ENCODE measurements at places on chromosomes 2 and 18. TPM values are rescaled to one million over a fixed set of nuclear protein-coding genes. Genes with fewer than 3 reads are reported as not detected.

The INHA gene
- 3.3 TPM for total RNA-seq

The GREB1 gene
- 4.0 TPM for total RNA-seq

The MALL gene
- total RNA-seq = 30.8 TPM

- no peak for DNase-seq
Observed at GRCh38 chr18:65257149-65257548, 493.7 kb upstream of the CDH7 start.

DNA sequence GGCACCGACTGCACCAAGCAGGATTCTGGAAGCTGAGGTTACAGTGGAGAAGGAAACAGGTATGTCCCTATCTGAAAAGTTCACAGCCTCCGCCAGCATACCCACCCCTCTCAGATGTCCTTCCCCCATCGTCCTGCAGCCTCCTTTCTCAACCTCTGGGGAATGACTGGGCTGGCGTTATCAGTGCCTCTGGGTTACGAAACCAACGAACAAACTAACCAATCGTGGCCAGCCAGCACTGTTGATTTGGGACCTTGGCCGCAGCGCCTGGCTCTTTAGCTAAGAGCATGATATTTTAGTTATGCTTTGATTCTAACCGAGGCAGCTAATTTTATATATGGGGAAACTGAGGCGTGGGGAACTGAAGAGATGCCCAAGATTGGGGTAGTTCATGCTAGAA lies 233.0 kb downstream of the TFCP2L1 start:
- DNase-seq = no peak

The NOL4 gene
- total RNA-seq = 2.0 TPM

- DNase-seq = no peak
Observed at GRCh38 chr18:55314615-55315237, 273.3 kb downstream of the TCF4 start.

- no peak for DNase-seq
Observed at GRCh38 chr2:126891681-126892500, 6.8 kb upstream of the TEX51 start.

GRCh38 chr18:55897091-55897689 lies 309.2 kb upstream of the TCF4 start:
- peak; percentile 10 for DNase-seq

- no peak for DNase-seq
Observed at GRCh38 chr2:217421834-217422233, 562.0 kb upstream of the TNP1 start.

The TCF23 gene
- not detected for total RNA-seq

DNA sequence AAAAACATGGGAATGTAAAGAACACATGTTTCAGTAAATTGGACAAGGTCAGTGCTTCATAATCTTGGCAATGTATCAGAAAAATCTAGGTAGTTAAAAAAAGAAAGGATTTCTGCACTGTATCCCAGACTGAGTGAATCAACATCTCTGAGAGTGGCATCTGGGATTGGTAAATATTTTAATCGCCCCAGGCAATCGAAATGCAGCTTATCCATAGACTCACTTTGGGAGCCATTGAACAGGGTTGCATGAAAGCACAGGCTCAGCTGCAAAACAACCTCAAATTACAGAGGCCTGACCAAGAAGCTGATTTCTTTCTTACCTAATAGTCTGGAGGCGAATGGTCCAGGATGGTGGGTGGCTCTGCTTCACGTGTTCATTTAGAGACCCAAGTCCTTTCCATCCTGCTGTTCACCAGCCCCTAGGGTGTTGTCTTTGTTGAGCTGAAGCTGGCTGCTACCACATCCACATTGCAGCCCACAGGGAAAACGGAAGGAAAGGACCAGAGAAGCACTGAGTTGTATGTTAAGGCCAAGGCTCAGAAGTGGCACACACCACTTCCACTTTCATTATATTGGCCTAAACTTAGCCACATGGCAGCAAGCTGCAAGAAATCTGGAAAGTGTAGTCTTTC lies 59.0 kb downstream of the MOGAT1 start:
- no peak for DNase-seq

The CDH19 gene
- not detected for total RNA-seq

- DNase-seq = no peak
Observed at GRCh38 chr2:166238176-166238575, 110.4 kb upstream of the SCN1A start.

GRCh38 chr2:69693059-69693774 lies 48.7 kb upstream of the ANXA4 start:
- DNase-seq = no peak

- DNase-seq = no peak
Observed at GRCh38 chr18:63705401-63705800, 2.6 kb downstream of the SERPINB11 start.

- no peak for DNase-seq
Observed at GRCh38 chr2:197890168-197890567, 85.8 kb downstream of the PLCL1 start.

- no peak for DNase-seq
Observed at GRCh38 chr2:48633143-48633542, 15.5 kb downstream of the GTF2A1L start.

- DNase-seq = no peak
Observed at GRCh38 chr18:68837665-68838451, 40.0 kb downstream of the CCDC102B start.

DNA sequence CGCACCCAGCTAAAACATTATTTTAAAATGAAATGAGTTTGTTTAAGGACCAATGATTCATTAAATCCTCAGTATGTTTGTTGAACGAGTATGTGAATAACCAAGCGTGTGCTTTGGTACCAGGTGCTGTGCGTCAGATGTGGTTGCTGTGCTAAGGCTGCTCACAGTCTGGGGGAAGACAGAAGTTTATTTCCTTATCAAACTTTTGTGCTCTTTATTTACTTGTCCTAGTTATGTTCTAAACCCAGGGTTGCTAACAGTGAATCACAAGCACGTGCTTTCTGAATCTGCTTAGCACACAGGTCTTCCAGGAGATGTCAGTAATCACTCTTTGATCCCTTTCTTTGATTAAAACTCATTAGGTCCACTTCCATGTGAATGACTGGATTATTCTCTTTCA lies 37.0 kb downstream of the RAPGEF4 start:
- peak; percentile 61 for DNase-seq

DNA sequence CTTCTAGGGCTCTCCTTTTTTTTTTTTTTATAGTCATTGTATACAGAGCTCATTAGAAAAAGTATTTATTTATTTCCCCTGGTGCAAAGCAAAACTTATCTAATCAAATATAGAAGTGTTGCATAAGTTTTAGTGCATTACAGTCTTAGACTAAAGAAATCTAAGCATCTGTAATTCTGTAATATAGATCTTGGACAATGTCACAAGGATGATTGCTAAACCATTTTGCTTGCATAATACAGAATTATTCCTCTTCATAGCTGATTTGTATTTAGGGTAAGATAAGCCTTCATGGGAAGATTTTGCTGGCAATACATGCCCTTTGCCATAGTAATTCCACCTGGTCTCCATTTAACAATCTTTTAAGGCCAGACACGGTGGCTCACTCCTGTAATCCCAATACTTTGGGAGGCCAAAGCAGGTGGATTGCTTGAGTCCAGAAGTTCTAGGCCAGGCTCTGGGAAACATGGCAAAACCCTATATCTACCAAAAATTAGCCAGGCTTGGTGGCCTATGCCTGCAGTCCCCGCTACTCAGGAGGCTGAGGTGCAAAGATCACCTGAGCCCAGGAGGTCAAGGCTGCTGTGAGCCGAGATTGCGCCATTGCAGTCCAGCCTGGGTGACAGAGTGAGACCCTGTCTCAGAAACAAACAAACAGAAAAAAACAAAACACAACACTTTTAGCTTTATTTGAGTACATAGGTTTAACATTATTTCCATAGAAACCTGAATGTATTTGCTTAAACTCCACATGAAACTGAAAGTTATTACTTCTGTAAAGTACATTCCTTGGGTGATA lies 2.2 kb upstream of the ACADL start:
- no peak for DNase-seq

The CRYGC gene
- 1.3 TPM for total RNA-seq

DNA sequence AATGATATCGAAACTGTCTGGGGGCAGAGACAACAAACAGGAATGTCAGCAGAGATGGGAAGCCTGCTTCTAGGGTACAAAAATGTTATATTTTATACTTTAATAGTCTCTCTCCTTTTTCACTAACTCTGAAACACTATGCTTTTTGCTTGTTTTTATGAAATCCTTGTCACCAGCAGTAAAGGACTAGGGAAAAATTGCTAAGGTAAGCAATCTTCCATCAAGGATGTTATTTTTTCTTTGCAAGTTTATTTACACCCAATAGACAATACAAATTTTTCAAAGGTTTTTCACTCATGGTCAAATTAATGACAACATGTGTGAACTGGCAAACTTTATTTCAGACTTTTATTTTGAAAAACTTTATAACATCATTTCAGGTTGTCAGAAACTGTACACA lies 1465.9 kb upstream of the NXPH2 start:
- no peak for DNase-seq

The KCNS3 gene
- 5.1 TPM for total RNA-seq

DNA sequence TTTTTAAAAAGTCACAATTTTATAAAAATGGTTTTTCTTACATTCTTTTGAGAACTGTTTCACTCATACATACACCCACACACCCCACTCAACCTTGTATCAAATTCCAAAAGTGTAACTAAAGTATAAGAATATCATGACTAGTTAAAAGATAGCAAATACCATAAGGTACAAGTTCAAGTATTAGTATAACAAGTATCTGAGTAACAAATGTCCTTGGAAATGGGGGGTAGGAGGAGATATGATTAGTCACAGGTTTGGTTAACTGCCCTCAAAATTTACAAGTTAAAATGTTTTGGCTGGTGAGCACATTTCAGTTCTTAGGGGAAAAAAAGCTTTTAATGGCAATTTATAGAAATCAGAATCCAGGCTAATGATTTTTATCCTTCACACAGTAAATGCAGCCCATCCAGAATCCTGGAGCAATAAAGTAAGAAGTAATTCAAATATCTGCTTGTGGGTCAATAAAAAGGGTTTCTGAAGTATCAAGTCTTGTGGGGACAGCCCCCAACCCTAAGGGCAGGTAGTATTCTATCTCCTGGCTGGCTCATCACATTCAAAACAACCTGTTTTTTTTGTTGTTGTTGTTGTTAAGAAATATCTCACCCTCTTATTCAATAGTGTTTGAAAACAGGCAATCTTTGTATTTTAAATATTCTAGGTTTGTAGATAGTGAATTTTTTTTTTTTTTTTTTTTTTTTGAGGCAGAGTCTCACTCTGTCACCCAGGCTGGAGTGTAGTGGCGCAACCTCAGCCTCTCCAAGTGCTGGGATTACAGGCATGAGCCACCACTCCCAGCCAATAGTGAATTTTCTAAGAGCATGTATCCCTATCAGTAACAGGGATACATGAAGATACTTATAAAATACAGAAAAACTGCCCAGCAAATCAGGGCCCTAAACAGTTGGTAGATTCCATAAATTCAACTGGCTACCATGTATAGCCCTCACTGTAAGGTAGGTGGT lies 14.5 kb downstream of the IAH1 start:
- DNase-seq = no peak

DNA sequence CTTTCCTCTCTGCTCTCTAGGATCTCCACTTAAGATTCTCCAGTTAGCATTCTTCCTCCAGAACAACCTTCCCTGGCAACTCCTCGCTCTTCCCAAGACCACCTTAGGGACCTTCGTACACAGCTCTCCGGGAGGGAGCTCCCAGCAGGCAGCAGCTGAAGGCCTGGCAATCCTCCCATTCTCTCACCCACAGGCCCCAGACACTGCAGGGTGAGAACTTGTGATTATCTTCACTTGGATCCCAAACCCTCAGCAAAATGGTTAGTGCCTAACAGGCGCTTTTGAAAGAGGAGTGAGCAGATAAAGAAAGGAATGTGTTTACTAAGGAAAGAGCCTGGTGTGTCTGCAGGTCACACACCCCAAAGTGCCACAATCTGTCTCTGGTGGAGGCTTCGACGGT lies 83.8 kb upstream of the SNTG2 start:
- no peak for DNase-seq

DNA sequence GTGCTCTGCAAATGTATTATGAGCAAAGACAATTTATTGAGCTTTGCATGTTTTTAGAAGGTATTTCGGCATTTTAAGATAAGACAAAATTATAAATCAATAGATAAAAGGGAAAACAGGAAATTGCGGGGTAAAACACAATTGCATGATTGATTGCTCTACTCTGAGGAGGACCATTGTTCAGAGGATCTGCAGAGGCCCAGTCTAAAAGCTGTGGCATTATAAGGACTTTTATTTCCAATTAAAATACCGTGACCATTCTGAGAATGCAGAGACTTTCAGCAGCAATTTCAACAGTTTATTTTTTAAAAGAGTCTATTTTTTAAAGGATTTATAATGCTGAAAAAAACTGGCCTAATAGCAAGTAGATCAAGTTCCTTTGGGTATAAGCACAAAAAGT lies 62.0 kb downstream of the TPGS2 start:
- DNase-seq = no peak

The ST8SIA3 gene
- 0.04 TPM for total RNA-seq

DNA sequence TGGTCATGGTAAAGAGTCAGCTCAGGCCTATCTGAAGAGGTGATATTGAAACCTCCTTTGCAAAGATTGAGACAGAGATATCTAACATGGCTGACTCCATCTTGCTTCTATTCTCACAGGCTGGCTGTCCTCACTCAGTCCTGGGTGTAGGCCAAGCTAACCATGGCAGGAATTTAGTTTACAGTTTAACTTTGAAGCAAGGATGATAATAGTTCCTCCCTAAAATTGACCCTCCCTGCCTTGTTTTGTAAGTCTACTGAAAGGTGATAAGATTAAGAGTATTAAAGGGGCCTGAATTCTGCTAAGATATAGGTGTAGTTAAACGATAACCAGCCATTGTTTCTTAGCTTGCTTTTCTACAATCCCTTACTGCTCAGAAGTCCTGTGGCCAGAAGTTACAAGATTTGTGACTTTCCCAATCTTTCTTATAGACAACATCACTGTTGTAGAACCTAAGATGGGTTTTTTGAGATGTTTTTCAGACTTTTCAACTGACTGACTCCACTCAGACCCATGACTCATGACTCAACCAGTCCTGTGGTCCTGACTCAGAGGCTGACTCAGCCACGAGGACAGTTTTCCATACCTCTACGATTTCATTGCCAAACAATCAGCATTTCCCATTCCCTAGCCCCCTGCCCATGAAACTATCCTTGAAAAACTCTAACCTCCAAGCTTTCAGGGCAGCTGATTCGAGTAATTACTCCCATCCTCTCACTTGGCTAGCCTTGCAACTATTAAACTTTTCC lies 195.7 kb upstream of the SESTD1 start:
- peak; percentile 67 for DNase-seq

DNA sequence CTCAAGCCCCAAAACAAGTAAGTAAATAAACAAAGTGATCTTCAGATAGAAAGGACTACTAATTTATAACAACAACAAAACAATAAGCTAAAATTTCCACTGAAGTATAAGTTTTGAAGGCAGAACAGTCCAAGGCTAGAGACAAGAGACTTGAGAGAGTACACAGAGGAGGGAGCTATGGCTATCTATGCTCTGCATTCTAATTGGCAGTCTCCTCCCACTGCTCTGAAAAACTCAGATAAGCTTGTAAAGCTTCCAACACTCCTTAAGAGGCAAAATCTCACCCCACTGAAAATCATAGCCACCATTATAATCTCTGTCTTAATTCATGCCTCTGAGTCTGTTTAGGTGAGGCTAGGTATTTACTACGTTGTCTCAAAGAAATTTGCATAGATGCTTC lies 714.6 kb upstream of the LRATD1 start:
- DNase-seq = no peak

The SPATA3 gene
- total RNA-seq = not detected

GRCh38 chr2:123692121-123692520 lies 333.0 kb upstream of the CNTNAP5 start:
- DNase-seq = no peak
